Testis (tissue), 5 donors: ENCODE measurements at places on chromosomes 5 and 9. TPM values are rescaled to one million over a fixed set of nuclear protein-coding genes. Genes with fewer than 3 reads are reported as not detected.

DNA sequence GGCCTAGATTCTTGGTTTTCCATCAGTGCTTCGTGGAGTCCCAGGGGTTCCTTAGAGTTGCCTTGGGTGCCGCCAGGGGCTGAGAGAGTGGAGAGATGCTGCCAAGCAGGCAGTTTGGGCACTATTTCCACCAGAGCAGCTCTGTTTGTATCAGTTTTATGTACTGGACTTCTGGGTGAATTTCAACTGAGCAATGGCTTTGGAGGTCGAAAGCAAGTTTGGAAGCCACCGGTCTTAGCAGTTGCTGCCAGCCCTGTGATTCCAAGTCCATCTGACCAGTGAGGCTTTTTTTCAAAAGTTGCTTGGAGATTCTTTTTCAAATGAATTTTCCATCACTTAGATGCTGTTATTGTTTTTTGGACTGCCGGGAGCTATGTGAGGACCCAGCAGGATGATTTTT, 68.5 kb downstream of the ANGPTL2 start:
- H3K27ac ChIP-seq, result peak overlapping the region; percentile 84
- H3K4me1 ChIP-seq, result peaks cover 13% of the 10 kb centered on the region
- no peaks in the 10 kb centered on the region for H3K36me3 ChIP-seq
- DNase-seq, result no peak
- H3K4me3 ChIP-seq, result no peak overlapping the region

F2RL1 gene
- 0.68 TPM for total RNA-seq

DNA sequence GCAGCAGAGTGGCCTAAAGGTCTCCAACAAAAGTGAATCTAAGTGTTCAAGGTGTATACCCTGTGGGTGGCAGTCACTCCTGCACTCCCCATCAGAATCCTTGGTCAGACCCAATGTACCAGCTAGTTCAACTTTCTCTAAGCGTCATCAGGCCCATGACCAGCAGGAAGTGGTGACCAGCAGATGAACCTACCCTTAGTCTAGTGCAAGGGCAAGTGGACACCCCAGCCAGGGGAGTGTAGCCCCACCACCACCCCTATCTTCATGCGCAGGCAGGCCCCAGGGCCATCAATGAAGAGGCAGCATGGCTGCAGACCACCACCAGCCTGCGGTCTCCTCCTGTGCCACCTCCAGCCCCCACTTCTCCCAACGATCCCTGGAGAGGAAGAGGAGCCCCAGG, 213.1 kb downstream of the AGTPBP1 start:
- H3K27ac ChIP-seq, result no peak overlapping the region
- H3K4me3 ChIP-seq, result no peak overlapping the region
- H3K4me1 ChIP-seq, result no peaks in the 10 kb centered on the region
- DNase-seq, result no peak
- no peaks in the 10 kb centered on the region for H3K27me3 ChIP-seq

DNA sequence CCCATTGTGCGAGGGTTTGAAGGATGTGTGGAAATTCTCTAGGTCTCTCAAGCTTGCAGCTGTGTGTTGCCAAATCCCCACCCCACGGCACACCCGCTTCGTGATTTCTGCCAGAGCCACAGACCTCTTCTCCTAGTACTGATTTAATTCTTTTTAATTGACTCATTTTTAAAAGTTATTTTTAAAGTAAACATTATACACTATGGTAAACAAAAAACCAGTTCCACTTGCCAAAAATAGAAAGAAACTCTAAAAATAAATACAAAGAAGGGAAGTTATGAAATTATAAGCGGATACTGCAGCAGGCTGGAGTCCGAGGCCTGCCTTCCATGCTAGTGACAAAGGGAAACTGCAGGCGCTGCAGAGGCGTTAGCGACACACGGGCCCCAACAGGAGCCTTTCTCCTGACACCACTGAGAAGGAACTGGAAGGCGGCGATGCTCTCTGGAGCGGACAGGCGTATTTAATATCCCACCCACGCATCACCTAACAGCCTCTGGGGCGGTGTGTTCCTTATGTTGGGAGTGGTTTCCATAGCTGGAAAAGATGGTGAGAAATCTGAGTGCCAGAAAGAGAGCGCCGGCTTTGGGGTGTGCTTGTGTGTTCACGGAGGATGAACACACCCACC, 122.5 kb downstream of the COL23A1 start:
- no peaks in the 10 kb centered on the region for H3K36me3 ChIP-seq
- H3K27me3 ChIP-seq, result no peaks in the 10 kb centered on the region
- no peak overlapping the region for H3K4me3 ChIP-seq
- peak; percentile 52 for DNase-seq
